ENCODE measurements at places on chromosomes 16 and 17.

GRCh38 chr17:28033972-28034714, 8.3 kb upstream of the NLK start:
- no peak for DNase-seq

DNA sequence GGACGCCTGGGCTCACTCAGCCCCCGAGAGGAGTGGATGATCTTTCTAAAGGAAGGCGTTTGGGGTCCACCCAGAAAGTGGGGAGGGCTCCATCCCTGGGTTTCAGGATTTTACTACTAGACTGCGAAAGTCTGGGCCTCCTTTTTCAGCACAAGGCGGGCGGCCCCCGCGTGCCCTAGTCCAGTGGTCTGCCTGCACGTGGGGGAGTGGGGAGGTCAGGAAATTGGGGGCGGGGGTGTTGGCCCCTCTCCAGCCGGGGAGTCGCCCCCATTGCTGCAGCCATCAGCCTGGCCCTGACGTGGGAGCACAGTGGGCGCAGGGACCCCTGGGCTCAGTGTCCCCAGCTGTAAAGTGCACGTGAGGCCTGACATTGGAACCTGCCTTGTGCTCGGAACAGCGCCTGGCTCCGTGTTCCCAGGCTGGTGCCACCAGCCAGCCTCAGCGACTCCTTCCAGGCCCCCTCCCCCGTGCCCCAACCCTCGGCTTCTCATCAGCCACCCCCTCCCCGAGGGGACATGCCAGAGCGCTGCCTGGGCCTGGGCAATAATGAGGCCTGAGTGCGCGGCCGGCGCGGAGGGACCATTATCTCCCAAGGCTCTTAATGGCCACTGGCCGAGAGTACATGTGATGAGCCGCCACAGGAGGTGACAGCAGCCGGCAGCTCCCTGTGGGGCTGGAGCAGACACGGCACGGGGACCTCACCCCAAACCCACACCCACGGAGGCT, 2.4 kb upstream of the C1QTNF8 start:
- DNase-seq = no peak

DNA sequence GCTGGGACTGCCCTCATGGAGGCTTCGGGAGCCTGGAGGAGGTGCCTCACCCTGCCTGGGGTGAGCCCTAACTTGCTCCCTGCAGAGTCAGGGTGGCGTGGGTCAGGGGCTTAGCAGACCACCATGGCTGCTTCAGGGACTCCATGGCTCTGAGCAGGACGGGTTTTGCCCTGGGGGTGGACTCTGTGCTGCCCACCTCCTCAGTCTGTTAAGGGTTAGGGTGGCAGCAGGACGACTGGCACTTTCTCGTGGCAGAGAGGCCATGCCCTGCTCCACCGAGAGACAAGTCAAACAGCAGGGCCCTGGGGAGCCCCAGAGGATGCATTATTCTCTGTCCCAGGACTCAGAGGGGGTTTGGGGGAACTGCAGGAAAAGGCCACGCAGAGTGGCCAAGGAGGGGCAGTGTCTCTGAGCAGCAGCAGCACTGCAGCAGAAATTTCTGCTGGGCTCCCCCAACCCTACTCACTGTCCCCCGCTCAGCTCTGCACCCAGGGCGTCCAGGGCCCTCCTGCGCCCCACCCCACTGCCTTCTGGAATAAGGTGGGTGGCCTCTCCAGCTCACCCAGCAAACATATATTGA, 1.8 kb upstream of the PRSS22 start:
- no peak for DNase-seq

- DNase-seq = no peak
These were observed 267.7 kb downstream of the FTO start for GRCh38 chr16:53971616-53972015.

DNA sequence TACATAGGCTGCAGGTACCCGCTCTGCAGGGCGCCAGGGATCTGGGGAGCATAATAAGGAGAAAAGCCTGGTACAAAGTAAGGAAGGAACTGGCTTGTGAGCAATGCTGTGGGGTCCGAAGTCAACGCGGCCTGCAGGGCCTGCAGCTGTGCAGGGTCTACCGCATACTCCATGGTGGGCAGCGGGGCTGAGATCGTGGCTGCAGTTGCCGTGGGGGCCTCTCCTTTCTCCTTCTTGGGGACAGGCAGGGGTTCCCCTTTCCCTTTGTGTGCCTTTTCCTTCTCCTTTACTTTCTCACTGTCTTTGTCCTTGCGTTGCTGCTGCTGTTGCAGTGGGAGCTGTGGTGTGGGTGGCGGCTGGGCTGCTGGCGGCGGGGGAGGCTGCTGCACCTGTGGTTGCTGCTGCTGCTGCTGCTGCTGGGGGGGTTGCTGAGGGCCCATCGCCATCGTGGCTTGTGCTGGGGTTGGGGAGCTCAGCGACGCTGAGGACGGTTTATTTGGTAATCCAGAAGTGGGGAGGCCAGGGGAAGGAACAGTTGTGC, 259.6 kb downstream of the ZFHX3 start:
- DNase-seq = no peak

Measured in HCT116 (cell line).